ENCODE measurements at places on chromosomes 16 and 17. TPM values are rescaled to one million over a fixed set of nuclear protein-coding genes. Genes with fewer than 3 reads are reported as not detected.

Gene KIF2B
- not detected for total RNA-seq

Gene NUP93
- 119 TPM for total RNA-seq

Gene KRT13
- not detected for total RNA-seq

Gene XYLT2
- 20.6 TPM for total RNA-seq

Gene NUDT7
- total RNA-seq, result 8.6 TPM

Gene LGALS9
- 23.9 TPM for total RNA-seq

Gene GPT2
- 63.1 TPM for total RNA-seq

Gene TP53TG3D
- 0.82 TPM for total RNA-seq

Gene CCL18
- not detected for total RNA-seq

Gene SULT1A1
- total RNA-seq, result 35.4 TPM

Gene KRT40
- not detected for total RNA-seq

Gene C17orf50
- total RNA-seq, result not detected

Gene IGFBP4
- 17.7 TPM for total RNA-seq

Gene CEP295NL
- 6.6 TPM for total RNA-seq

Gene ENPP7
- total RNA-seq, result not detected

Gene FOXN1
- total RNA-seq, result not detected

Gene TNFSF12
- 37.8 TPM for total RNA-seq

Gene SULT1A2
- 3.2 TPM for total RNA-seq

Gene FOXL1
- total RNA-seq, result 1.1 TPM

Gene STUB1
- 160 TPM for total RNA-seq

Gene RND2
- 22.7 TPM for total RNA-seq

Gene SHISA9
- total RNA-seq, result 44.2 TPM

Gene IRX3
- not detected for total RNA-seq

Gene PYDC1
- not detected for total RNA-seq

Gene SPPL2C
- 1.2 TPM for total RNA-seq

Gene ODAD4
- 2.7 TPM for total RNA-seq

Gene PRAC2
- not detected for total RNA-seq

Gene TBX4
- not detected for total RNA-seq

Gene ADGRG1
- 201 TPM for total RNA-seq

Gene RAB11FIP4
- 176 TPM for total RNA-seq

Gene MILR1
- total RNA-seq, result 1.6 TPM

Gene TAC4
- total RNA-seq, result not detected

Gene TNRC6C
- total RNA-seq, result 87.2 TPM

Gene OR1A1
- total RNA-seq, result not detected

Gene HP
- total RNA-seq, result not detected

Gene CAPN15
- 36.9 TPM for total RNA-seq

Gene CDT1
- 0.50 TPM for total RNA-seq

Gene EPN2
- 164 TPM for total RNA-seq

Gene CIBAR2
- total RNA-seq, result not detected

Gene SOX8
- total RNA-seq, result 52.3 TPM

Gene RTN4RL1
- total RNA-seq, result 18.7 TPM

Gene GRAPL
- 3.6 TPM for total RNA-seq

Gene MMP25
- 0.79 TPM for total RNA-seq

Gene NPIPA8
- 3.8 TPM for total RNA-seq

Gene NSMCE1
- total RNA-seq, result 37.0 TPM

Data from dorsolateral prefrontal cortex (tissue), 122 donors.